Activated naive CD4-positive, alpha-beta T cell treated with anti-CD3 and anti-CD28 coated beads for 36 hours (primary cell): ENCODE measurements at places on chromosomes 11 and 22.

DNA sequence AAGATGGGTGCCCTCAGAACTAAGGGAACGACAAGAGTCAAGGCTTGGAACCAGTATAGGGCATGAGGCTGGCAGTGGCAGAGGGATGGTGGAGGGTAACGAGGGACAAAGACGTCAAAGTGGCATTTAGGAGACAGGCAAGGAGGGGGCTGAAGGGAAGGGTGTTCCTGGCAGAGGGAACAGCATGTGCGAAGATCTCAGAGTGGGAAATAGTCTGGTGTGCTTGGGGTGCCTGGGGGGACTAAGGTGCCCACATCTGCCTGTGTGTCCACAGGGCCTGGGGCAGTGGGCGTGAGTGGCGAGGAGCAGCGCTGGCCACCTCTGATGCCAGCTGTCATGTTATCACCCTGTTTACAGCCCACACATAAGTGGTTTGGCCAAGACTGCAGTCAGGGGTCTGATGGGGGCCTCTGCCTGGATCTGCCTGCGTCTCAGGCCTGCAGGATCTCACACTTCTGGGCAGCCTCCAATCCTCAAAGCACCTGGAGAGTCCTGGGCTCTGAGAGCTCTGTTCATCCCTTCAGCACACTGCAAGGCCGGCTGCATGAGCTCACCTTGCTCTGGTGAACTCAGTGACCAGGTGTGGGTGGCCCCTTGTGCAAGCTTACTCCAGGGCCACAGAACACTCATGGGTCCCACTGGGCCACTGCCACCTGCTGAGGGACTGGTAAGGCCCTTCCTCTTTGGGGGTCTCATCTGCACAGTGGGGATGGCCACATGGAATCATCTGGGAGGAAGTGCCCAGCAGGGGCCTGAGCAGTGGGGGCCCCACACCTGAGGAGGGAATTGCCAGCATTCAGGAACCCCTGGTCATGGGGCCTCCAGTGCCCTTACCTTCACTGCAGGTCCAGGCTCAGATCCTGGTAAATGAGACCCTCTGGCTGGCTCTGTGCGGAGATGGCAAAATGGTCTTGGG is 89.7 kb upstream of the SHISAL1 start:
- DNase-seq = no peak

DNA sequence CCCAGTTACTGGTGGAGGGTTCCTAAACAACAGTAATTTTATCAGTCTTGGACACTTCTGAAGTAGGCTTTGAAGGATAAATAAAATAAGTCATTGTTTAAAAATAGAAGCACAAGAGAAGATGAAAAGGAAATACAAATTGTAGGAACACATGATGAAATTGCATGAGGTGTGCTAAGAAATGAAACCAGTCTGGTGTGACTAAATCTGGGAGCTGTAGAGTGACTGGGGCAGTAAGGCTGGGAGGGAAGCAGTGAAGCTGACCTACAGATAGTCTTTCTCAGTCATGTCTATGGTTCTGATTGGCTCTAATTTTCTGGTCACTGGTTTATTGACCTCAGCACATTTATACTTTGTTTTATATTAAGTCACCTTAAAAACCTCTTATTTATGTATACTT is 139.1 kb downstream of the SLC17A6 start:
- no peak for DNase-seq

DNA sequence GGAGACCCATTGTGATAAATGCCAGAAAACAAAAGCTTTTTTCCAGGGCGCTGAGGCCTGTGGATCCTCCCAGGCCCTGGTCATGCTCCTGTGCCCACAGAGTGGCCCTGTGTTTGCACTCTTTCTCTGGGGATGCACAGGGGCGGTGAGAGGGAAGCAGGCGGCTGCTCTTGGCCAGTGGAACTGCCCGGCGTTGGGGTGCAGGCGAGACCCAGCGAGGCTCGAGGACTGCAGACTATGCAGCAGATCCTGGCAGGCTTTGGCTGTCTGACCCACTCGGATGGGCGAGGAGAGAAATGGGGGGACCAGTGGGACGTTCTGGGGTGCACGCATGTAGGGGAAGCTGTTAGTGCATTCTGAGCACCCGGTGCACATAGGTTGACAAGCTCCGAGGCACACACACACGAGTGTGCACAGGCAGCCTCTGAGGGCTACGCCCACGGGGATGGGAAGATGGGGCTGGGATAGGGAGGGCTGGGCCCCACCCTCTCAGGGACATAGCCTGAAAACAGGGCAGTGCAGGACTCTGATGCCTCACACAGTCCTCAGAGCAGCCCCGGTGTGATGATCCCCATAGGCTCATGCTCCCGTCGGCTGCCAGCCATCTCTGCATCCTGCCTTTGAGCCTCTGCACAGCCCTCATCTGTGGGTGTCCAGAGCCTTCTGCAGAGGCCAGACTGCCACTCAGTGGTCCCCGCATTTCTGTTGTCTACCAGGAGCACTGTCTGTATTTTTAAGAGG is 1233.5 kb downstream of the BRD1 start:
- DNase-seq = no peak

- no peak for DNase-seq
Measured at GRCh38 chr11:3879967-3880542, 24.6 kb downstream of the STIM1 start.

- peak; percentile 24 for DNase-seq
Measured at GRCh38 chr11:65047581-65048422, 6.8 kb downstream of the SAC3D1 start.

DNA sequence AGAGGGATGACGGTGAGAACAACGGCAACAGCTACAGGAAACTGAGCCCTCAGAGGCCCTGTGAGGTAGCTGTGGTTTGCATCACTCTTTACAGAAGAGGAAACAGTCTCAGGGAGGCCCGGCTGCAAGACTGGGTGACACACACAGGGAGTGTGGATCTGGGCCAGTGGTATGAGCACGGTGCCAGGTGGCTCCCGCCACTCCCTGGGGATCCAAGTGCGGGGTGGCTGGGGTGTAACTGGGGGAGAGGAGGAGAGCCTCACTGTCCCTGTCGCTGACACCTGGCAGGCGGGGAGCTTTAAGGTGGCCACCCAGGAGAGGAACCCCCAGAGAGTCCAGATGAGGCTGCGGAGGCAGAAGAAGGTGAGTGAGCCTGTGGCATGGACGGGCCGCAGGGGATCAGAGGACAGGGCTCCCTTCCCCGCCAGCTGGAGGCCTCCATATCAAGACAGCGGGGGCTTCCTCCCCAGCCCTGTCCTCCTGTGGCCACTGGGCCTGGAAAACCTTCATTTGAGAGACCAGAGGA is 5.6 kb downstream of the RGL4 start:
- DNase-seq = peak; percentile 94

DNA sequence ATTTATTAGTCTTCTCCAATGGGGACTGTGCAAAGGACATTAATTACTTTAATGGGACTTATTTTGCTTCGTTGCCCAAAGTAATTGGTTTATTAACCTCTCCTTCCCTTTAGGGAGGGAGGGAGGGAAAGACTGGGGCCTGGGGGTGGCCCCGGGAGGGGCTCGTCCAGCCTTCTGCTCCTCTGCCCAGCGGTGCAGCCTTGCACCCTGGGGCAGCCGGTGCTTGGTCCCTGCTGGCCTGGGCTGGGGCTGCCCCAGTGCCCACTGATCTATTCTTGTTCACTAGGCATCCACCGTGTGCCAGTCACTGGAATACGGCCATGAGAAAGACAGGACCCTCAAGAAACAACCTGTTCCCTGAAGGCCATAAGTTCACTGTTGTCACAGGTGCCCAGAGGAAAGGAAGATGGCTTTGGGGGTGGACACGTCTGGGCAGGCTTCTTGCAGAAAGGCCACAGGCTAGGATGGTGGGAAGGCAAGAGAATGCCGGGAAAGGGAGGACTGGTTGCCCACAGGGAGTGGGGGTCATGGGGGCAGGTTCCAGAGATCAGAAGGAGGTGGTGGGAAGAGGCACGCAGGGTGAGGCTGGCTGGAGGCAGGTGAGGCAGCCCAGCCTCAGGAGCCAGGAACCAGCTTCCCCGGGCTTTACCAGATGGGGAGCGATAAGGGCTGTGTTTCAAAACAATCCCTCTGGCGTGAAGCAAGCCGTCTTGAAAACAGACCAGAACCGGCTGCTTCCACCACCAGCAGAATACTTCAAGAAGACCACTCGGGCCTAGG is 47.6 kb upstream of the KCNQ1OT1 start:
- DNase-seq = no peak

DNA sequence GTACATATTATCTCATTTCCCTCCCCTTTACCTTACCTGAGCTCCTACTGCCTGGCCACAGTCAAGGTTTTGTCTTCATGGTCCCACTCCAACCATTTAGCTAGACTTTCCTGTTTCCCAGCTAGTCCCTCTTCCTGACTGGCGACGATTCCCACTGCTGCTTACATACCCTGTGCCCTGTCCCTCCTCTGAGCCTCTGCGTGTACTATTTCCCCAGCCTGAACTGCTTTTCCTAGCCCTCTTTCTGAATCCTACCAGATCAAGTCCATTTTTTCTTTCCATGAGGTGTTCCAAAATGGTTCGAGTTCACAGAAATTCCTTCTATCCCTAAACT is 23.4 kb downstream of the MRPL16 start:
- DNase-seq = no peak

- DNase-seq = no peak
Measured at GRCh38 chr22:47452184-47452583, 689.7 kb downstream of the TBC1D22A start.

DNA sequence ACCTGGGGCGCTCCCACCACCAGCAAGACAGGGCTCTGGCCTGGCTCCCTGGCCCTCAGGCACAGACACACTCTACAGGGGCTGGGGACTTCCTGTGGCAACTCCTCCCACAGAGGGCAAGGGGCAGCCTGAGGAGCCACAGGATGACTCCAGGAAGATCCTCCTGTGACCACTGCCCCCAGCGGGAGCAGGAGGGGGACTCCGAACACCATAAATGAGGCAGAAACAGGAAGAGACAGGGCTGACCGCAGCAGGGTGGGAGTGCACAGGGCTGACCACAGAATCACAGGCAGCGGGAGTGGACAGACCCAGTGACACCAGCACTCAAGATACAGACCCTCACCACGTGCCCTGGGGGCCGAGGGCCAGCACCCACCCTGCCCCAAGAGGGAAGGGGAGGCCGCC is 10.8 kb downstream of the ARAP1 start:
- DNase-seq = no peak

GRCh38 chr11:70470127-70470526 is 71.8 kb downstream of the CTTN start:
- no peak for DNase-seq

DNA sequence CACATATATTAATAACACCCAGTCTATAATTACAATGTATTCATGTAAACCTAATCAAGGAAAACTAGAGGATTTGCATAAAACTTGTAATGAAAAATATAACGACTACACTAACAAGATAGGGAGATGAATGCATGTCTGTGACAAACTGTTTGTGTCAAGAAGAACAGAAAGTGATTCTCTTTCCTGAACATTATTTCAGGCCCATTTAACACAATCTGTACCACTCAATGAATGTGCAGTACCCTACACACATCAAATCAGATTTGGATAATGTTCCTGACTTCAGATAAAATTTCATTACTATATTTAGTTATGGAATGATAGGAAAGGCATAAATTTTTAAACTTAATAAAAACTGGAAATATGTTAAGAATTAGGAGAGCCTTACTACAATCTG is 93.1 kb downstream of the CADM1 start:
- DNase-seq = no peak
